ENCODE measurements at places on chromosomes 12 and 14.
A peak's percentile ranks its signal among the peaks of the same experiment; 100 is the strongest.

DNA sequence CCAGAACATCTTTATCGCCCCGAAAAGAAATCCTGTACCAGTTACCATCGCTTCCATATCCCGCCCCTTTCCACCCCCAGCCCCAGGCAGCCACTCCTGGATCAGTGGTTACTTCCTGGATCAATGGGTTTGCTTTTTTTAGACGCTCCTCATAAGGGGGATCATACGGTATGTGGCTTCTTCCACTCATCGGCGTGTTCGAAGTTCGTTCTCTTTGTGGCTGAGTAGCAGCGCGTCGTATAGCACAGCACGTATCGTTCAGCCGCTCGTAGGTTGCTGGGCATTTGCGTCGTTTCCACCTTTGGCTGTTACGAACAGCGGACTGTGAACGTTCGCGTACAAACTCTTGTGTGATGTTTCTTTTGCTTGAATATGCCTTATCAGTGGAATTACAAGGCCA is 1.8 kb downstream of the NOC4L start:
- no peak for DNase-seq

GRCh38 chr12:72747111-72747849 is 475.1 kb downstream of the TRHDE start:
- DNase-seq, result no peak

DNA sequence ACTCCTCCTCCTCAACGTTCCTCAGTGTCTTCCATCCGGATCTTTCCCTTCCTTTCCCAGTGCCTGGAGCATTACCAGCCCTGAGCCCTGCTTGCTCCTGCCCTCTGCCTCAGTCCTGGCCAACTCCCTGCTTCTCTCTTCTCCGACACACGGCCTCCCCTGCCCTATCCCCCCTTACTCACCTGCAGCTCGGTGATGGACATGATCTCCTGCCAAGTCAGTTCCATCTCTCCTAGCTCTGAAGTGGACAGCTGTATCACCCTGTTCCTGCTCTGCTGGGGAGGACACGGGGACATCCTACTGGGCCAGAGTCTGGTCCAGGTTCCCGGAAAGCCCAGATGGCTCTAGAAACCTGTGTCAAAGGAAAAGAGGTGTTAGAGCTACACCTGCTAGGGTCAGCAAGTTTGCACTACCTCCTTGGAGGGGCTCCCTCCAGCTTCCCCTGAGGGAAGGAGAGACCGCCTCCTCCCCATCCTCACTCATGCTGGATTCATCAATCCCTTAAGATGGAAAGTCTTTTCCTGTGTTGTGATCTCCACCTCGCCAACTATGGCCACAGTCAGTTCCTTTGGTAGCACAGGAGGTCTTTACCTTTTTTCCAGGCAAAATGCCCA is 5.8 kb downstream of the NFE2 start:
- DNase-seq, result no peak

- DNase-seq, result no peak
These were observed 507.1 kb downstream of the DIO2 start for GRCh38 chr14:79704041-79704807.

DNA sequence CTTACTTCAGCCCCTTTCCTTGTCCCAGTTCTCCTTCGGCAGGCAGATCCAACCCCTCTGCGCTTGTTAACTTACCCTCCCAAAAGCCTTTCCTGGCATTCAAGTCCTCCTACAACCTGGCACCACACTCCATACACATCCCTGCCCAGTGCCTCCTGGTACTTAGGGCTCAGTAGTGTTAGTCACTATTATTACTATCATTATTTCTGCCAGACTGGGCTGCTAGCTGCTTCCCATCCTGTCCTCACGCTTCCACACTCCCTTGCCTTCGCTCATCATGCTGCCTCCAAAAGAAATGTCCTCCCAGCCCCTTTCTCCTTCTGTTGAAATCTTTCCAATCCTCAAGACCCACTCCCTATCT is 1.6 kb upstream of the HDAC7 start:
- DNase-seq, result no peak

DNA sequence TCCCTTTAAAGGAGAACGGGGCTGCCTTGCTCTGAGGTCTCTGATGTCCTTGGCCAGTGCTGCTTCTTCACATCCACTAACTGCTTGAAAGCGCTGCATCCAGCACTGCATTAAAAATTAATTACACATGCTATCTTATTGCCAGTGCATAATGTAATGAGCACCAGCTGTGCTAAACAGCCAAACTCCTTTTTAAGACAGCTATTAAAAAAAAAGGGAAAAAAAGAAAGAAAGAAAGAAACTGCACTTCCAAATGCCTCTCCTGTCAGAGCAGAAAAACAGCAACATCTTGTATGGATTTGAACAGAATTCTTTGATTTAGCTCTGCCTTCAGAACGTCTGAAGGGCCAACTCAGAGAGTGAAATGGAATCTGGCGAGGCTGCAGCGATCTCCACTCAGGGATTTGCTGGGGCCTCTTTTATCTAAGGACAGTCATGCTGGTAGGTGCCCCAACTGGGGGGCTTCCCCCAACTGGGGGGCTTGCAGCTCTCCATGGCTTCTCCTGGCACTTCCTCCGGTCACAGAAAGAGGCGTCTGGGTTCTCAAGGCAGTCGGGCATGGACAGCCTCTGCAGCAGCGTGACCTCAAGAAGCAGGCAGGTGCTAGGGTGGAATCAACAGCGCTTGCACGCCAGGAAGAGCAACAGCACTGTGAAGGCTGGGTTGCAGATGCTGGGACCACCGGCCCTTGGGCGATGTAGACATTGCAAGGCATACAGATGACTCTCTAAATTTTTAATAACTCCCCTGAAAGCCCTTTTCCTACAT is 46.4 kb downstream of the BCL11B start:
- no peak for DNase-seq

DNA sequence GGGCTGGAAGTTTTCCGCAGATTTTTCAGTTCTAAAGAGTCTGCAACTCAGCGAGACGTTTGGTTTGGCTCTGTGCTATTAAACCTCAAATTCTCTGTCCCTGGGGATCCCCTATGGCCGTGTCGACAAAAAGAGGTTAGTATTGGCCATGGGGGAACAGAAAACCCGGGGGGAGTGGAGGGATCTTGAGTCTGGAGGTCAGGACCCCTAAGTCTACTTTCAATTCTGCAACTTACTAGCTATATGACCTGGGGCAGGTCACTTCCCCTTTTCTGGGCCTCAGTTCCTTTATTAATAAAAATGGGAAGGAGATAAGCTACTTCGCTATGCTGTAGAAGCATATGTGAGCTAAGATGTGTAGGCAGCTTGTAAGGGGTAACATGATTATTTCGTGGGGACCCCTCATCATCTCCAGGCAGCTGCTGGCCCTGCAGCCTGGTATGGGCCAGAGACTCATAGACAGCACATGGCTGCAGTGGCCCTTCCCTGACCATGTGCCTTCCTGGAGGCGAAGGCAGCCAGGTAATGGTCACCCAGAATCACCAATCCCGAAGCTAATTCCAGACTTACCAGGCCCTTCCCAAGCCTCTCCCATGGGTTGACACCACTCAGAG is 8.6 kb downstream of the ASB2 start:
- no peak for DNase-seq

- DNase-seq, result no peak
These were observed 50.9 kb downstream of the PROX2 start for GRCh38 chr14:74824997-74825396.

GRCh38 chr12:101172316-101172715 is 37.7 kb downstream of the SLC5A8 start:
- DNase-seq, result no peak

DNA sequence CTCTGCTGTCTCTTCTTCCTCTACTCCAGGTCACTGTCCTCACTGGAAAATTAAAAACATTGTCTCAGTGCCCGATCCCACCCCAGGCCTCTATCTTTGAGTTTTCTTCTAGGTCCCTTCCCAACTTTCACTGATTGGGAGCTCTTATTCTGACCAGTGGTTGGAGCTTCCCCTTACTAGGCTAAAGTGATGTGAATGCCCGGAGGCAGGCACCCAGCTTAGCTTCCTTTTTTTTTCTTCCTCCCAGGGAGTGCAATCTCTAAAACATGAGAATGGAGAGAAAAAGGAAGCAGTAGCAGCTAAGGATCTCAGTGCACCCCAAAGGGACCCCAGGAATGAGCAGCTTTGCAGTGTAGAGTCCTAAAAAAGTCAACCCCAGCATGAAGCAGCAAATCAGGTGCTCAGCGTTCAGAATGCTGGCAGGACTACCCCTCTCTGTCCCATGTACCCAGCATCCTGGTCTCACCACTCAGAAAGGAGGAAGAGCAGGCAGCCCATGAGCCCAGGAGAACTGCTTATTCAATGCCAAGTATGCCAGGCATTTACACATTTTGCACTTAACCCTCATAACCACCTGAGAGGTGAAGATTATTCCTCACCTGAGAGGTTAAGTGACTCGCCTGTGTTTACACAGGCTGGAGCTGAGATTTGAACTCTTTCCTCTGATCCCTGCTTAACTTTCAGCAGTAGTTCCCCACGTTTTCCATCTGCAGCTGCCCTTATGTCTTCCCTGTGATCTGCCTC is 146.2 kb upstream of the PWP1 start:
- DNase-seq, result no peak

GRCh38 chr12:103816663-103817062 is 24.4 kb downstream of the NT5DC3 start:
- DNase-seq, result no peak

DNA sequence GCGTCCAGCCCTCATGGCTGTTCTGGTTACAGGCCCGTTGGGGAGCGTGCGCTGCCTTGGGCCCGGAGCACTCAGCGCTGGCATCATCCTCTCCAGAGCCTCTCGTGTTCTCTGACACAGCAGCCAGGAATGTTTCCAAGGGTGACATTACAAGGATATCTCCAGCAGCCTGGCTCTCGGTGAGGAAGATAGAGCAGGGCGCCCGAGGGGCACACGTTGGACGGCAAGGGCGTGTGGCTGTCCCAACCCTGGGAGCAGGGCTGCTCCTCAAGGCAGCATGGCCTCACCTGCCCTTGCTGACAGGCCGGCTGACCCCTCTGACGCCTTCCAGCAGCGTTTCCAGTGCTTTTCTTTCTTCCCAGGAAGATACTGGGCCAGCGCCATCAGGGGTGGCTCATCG is 14.4 kb downstream of the LRCOL1 start:
- DNase-seq, result no peak

- DNase-seq, result no peak
These were observed 912 bp downstream of the TM9SF1 start for GRCh38 chr14:24194186-24194872.

GRCh38 chr12:66392266-66392915 is 90.1 kb downstream of the HELB start:
- DNase-seq, result no peak

DNA sequence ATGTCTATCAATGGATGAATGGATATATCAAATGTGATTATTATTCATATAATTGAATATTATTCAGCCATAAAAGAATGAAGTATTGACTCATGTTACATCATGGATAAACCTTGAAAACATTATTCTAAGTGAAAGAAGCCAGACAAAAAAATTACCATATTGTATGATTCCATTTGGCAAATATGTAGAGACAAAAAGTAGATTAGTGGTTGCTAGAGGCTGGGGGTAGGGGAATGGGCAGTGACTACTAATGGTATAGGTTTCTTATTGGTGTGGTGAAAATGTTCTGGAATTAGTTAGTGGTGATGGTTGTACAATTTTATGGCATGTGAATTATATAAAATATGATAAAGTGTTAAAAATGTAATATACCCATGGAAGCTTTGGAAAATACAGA is 31.8 kb upstream of the GNS start:
- no peak for DNase-seq

- DNase-seq, result peak; percentile 22
These were observed at the start of gene STXBP6 for GRCh38 chr14:25049568-25050268. Gene STXBP6, minus strand, starts transcription at chr14:25050147. Its CDS starts 75,329 bp downstream, at chr14:24974818.

GRCh38 chr14:34507459-34507858 is 32.0 kb downstream of the EAPP start:
- DNase-seq, result no peak

GRCh38 chr12:68400226-68400829 is 68.2 kb upstream of the MDM1 start:
- no peak for DNase-seq

DNA sequence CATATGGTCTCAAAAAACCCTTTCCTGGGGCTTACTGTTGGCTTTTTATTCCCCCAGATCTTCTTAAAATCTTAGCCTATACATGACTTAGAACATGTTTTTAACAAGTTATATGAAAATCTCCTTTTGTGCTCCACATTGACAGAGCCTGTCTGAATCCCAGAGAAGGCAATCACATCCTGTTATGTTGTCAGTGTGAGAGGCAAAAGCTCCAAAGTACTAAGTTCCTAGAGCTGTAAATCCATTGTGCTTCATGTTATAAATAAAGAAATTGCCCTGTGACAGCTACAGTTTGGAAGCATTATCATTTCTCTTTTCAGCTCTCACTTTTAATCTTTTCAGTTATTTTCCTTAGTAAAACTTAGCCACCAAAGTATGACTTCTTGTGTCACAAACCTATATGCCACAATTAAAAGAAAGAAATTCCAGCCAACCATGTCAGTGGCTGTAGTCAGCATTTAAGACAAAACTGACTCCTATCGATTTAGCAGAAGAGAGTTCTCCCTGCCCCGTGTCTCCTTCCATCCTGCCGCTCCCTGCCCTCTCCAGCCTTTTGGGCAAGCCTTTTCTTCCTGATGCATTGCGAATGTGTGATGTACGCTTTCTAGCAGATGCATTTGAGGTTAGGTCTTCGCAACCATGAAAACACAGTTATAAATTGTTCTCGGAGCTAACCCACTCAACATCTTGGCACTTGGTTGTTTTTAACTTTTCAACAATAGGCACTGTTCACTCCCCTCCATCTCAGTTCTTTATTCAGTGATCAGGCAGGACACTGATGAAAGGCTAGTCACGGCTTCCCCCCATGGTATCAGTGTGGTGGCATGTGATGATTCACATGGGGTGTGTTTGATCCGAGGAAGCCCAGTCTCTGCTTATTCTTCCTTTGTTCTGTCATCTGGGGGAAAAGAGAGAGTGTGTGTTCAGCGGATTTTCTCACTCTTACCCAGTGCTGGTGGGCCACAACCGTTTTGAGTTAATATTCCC is 143.5 kb downstream of the SSPN start:
- DNase-seq, result no peak

GRCh38 chr12:79233341-79233781 is 368.8 kb downstream of the SYT1 start:
- no peak for DNase-seq

DNA sequence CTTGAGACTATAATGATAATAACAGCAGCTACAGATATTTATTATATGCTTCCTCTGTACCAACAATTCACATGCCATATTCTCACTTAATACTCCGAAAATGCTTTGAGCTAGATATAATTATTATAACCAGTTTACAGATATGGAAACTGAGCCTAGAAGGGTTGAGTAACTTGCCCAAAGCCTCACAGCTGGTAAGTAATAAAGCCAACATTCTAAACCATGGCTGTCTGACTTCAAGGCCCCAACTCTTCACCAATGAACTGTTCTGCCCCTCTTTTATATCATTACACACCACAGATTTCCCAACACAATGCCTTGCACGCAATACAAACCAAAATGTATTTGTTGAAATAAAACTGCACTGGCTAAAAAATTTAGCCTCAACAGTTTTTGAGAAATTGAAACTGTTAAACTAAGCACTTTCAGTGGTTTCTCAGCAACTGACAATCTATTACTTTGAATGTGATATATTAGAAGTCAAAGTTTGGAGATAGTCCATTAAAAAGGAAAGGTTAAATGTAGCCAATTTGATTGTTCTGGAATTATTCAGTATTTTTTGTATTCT is 222.5 kb upstream of the ARHGAP5 start:
- DNase-seq, result no peak

GRCh38 chr12:58532855-58533608 is 387.3 kb downstream of the LRIG3 start:
- DNase-seq, result no peak

- DNase-seq, result no peak
These were observed 46.3 kb upstream of the PCED1B start for GRCh38 chr12:47033081-47033480.

GRCh38 chr12:110042264-110042663 is 6.1 kb downstream of the C12orf76 start:
- no peak for DNase-seq
